Ovary (tissue), 10 donors: ENCODE measurements at places on chromosomes 11 and 22. TPM values are rescaled to one million over a fixed set of nuclear protein-coding genes. Genes with fewer than 3 reads are reported as not detected.

The PAAF1 gene
- 48.0 TPM for polyA plus RNA-seq

The NKAPD1 gene
- 18.8 TPM for polyA plus RNA-seq

The KRTAP5-2 gene
- not detected for polyA plus RNA-seq

The CBLIF gene
- polyA plus RNA-seq, result not detected

The TTC17 gene
- 81.2 TPM for polyA plus RNA-seq

The HSPB2 gene
- 11.8 TPM for polyA plus RNA-seq

The UBQLNL gene
- polyA plus RNA-seq, result 0.73 TPM

The VWA5A gene
- polyA plus RNA-seq, result 9.9 TPM

The DKK3 gene
- 43.5 TPM for polyA plus RNA-seq

The PLXNB2 gene
- polyA plus RNA-seq, result 26.5 TPM

The ZNF214 gene
- 3.2 TPM for polyA plus RNA-seq

The C1QTNF4 gene
- polyA plus RNA-seq, result 22.2 TPM

The MB gene
- 1.7 TPM for polyA plus RNA-seq

The BATF2 gene
- 2.8 TPM for polyA plus RNA-seq

The HTATIP2 gene
- polyA plus RNA-seq, result 51.8 TPM

The L3MBTL2 gene
- polyA plus RNA-seq, result 20.7 TPM

The SYCE3 gene
- not detected for polyA plus RNA-seq

The MAP6 gene
- 6.0 TPM for polyA plus RNA-seq

The SH3BP1 gene
- 4.5 TPM for polyA plus RNA-seq

The DRD2 gene
- polyA plus RNA-seq, result 0.07 TPM

The SOX10 gene
- polyA plus RNA-seq, result 0.61 TPM

The GRK3 gene
- 1.0 TPM for polyA plus RNA-seq

The ELMOD1 gene
- 0.17 TPM for polyA plus RNA-seq

The RIN1 gene
- 3.5 TPM for polyA plus RNA-seq

The DUSP8 gene
- polyA plus RNA-seq, result 0.59 TPM

The BACE1 gene
- polyA plus RNA-seq, result 99.7 TPM

The RAG1 gene
- 0.18 TPM for polyA plus RNA-seq

The SEC14L2 gene
- 2.5 TPM for polyA plus RNA-seq

The PTPRCAP gene
- not detected for polyA plus RNA-seq

The CARD18 gene
- polyA plus RNA-seq, result not detected

The DGCR6L gene
- polyA plus RNA-seq, result 1.9 TPM

The CFAP300 gene
- 3.0 TPM for polyA plus RNA-seq

The OTOG gene
- polyA plus RNA-seq, result not detected

The ALKBH3 gene
- 30.4 TPM for polyA plus RNA-seq

The ARRB1 gene
- 15.2 TPM for polyA plus RNA-seq

The TREH gene
- polyA plus RNA-seq, result not detected
